Left renal pelvis (tissue), 4 donors: ENCODE measurements at places on chromosomes 1 and 21. TPM values are rescaled to one million over a fixed set of nuclear protein-coding genes. Genes with fewer than 3 reads are reported as not detected.

COL11A1 gene
- polyA plus RNA-seq: 16.0 TPM

CD1E gene
- polyA plus RNA-seq: not detected

GPR37L1 gene
- polyA plus RNA-seq: 0.16 TPM

PDZK1 gene
- 4.1 TPM for polyA plus RNA-seq

BCL2L15 gene
- polyA plus RNA-seq: 0.93 TPM

PROK1 gene
- polyA plus RNA-seq: 0.34 TPM

PLA2G2D gene
- 0.08 TPM for polyA plus RNA-seq

DYNLT5 gene
- 1.4 TPM for polyA plus RNA-seq

KLF17 gene
- 0.16 TPM for polyA plus RNA-seq

PLEKHA6 gene
- polyA plus RNA-seq: 46.3 TPM

AMY1A gene
- polyA plus RNA-seq: not detected

IL20 gene
- not detected for polyA plus RNA-seq

PRSS38 gene
- polyA plus RNA-seq: not detected

KRTAP11-1 gene
- not detected for polyA plus RNA-seq

SLC9A1 gene
- 25.2 TPM for polyA plus RNA-seq

ADGRL2 gene
- 185 TPM for polyA plus RNA-seq

GRCh38 chr1:7469255-7469938, 301.7 kb upstream of the VAMP3 start:
- peak; percentile 42 for DNase-seq

GRCh38 chr1:11531943-11532342, 53.0 kb downstream of the DISP3 start:
- no peak for DNase-seq

GRCh38 chr1:116664366-116664977, 3.1 kb downstream of the IGSF3 start:
- no peak for DNase-seq

GRCh38 chr1:109197158-109198042, 16.3 kb upstream of the SARS1 start:
- no peak for DNase-seq

DNA sequence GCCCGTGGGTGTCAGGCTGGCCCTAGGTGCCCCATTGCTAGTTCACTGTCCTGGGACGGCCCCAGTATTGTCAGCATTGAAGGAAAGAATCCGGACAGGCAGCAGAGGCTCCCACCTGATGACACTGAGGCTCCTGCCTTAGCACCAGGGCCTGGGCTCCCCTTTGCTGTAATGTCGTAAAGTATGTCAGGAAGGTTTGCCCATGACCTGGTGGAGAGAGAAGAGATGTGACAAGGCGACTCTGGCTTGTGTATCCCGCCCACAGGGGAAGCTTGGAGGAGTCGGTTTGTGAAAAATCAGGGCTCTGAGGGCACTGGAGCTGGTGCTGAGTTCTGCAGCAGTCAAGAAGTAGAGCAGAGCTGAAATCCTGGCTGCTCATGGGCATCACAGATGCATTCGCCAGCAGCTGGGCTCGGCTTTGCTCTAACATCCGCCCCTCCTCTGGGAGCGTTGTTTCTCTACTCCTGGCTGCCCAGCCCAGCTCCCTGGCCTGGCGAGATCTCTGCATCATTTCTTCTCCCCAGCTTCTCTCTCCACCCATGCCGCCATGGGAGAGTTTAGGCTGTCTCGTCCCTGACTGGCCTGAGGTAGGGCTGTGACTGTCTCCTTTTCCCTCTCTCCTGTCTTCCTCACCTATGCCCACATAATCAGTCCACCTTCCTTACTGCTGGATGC, 74.1 kb downstream of the ADARB1 start:
- DNase-seq: no peak

DNA sequence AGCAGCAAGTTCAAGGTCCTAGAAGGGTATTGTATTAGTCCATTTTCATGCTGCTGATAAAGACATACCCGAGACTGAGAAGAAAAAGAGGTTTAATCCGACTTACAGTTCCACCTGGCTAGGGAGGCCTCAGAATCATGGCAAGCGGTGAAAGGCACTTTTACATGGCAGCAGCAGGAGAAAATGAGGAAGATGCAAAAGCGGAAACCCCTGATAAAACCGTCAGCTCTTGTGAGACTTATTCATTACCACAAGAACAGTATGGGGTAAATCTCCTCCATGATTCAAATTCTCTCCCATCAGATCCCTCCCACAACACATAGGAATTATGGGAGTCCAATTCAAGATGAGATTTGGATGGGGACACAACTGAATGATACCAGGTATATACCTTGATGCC, 409.5 kb downstream of the NTNG1 start:
- no peak for DNase-seq

DNA sequence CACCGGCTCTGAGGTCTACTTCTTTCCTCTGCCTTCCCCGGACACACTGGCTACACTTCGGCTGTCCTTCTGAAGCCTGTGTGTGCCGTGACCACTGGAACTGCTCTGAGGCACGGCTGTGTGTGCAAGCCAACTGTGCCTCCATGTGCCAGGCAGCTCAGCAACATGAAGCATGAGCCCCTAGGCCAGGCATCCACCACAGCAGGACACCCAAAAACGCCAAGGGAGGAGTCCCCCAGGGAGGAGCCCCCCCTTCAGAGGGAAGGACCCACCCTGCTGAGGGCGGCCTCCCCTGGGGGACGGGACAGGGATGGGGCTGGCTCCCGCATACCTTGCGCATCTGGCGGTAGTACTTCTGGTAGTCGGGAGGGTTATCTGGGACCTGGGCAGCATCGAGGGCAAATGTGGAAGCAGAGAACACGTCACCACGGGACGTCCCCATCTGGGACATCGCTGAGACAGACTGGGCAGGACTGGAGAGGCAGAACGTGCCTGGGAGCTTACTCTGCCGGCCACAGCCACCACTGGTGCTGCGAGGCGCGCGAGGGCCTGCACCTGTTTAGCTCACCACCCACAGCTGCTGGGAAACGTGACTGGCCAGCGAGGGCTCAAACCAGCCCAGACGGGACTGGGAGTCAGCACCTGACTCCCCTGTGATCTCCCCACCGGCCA, 20.5 kb downstream of the LSS start:
- no peak for DNase-seq

DNA sequence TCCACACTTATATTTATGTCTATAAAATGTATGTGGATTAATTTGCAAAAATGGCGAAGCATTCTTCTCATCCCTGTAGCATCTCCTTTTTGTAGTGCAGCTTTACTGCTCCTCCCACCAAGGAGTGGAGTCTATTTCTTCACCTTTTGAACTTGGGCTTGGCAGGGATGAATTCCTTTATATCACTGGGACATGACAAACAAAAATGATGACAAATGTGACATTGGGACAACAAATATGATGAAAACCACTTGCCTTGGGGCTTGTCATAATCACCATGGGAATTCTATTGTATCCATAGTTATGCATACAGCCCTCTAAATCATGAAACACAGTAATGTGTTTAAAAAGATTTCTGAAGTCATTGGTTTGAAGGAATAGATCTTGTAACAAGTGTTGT, 155.0 kb downstream of the TNFSF18 start:
- no peak for DNase-seq

GRCh38 chr1:174746024-174746808, 253.5 kb upstream of the CACYBP start:
- DNase-seq: no peak

DNA sequence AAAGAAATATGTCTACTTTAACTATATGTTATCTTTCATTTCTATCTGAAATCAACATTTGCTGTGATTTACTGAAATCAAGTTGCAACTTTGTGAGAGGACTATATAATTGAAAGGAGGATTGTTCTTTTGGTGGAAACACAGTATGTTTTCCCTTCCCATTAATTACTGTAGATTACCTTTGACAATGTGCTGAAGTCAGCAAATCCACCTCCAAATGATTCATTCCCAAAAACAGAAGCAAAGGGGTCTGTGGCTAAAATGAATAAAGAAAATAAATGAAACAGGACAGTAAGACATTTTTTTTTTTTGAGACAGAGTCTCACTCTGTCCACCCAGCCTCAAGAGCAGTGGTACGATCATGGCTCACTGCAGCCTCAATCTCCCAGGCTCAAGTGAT, 35.4 kb upstream of the TTC39A start:
- no peak for DNase-seq

- no peak for DNase-seq
Observed at GRCh38 chr1:228141226-228142044, 1.4 kb downstream of the GUK1 start.

GRCh38 chr1:55272994-55273393, 57.8 kb upstream of the USP24 start:
- DNase-seq: no peak

GRCh38 chr1:24875991-24876506, 54.0 kb downstream of the RUNX3 start:
- DNase-seq: no peak

GRCh38 chr21:34091032-34091431, 17.7 kb downstream of the MRPS6 start:
- no peak for DNase-seq

GRCh38 chr1:85359874-85360721, 83.7 kb upstream of the BCL10 start:
- DNase-seq: no peak

DNA sequence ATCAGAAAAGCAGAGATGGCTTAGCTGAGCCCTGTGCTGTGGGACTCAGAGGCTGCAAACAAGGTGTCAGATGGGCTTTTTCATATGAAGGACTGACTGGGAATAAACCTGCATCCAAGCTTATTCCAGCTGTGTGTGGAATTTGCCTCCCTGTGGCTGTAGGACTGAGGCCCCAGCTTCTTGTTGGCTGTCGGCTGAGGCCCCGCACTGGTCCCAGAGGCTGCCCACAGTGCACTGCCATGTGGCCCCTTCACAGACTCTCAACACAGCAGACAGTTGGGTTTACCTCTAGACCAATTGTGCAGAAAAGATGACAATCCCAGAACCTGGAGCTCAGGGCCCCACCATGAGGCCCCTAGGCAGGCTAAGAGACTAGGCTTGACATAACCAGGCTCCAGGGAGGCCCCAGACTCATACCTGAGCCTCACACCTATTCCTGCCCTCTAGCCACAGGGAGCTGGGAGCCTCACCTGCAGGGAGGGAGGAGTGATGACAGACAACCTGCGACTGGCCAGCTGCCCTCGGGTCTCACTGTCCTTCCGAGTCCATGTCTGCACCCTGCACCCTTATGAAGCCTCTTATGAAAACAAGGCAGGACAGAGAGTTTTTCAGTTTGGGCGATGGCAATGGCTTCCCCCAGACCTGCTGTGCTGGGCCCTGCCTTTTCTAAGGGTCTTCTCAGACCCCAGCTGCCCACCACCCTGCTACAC, 615.5 kb downstream of the NPHP4 start:
- no peak for DNase-seq

DNA sequence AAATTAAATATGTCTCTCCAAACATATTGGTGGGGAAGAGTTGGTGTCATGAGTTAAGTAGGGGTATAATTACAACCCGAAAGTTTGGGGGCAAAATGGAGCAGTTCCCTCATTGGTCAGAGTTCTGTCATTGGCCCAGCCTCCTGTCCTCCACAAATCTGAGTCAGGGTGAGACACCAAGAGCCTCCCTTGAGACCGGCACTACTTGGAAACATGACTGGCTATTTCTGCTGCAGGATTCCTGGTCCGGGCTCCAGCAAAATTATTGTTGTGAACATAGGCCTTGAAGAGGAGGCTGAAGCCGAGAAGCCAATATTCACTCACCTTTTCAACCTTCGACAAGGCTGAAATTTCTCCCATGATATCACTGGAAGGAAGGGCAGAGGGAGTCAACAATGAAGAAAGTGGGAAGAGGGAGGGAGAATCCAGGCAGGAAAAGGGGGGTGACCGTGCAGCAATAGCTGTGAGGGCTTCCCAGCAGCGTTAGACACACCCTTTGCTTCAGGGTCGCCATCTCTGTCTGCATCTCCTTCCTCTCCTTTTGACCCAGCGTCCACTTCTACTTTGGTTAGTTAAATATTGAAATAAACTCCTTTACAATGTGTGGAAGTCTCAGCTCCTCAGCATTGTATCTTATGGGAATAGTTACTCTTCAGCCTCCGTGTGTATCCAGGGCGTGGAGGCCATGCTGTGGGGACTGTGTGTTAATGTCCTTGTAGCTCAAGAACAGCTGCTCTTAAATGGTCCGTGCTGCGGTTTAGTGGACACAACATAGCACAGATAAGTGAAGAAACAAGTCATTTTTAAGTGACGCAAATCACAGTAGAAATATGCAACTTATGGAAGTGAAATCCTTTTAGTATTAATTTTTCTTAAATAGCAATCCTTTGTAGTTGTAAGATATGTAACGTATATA, 307.4 kb downstream of the DISC1 start:
- DNase-seq: no peak

- no peak for DNase-seq
Observed at GRCh38 chr1:204127597-204128242, 24.1 kb downstream of the ETNK2 start.

GRCh38 chr1:7811476-7811875, 27.4 kb downstream of the PER3 start:
- DNase-seq: no peak

DNA sequence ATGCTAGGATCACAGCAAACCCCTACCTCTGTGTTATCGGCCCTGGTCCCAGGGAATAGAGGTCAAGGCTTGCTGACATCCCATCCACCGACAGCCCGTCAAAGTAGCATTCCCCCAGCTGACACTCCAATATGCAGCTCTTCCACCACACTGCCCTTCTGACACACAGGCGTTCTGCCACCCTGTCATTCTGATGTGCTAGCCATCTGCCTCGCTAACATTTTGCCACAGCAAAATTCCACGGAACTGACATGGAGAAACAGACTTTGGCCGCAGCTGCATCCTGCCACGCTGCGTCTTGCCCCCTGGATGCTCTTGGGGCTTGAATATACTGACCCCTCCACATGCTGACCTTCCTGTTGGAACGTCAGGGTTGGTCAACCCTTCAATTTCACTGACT, 163.2 kb upstream of the CSF3R start:
- DNase-seq: no peak

DNA sequence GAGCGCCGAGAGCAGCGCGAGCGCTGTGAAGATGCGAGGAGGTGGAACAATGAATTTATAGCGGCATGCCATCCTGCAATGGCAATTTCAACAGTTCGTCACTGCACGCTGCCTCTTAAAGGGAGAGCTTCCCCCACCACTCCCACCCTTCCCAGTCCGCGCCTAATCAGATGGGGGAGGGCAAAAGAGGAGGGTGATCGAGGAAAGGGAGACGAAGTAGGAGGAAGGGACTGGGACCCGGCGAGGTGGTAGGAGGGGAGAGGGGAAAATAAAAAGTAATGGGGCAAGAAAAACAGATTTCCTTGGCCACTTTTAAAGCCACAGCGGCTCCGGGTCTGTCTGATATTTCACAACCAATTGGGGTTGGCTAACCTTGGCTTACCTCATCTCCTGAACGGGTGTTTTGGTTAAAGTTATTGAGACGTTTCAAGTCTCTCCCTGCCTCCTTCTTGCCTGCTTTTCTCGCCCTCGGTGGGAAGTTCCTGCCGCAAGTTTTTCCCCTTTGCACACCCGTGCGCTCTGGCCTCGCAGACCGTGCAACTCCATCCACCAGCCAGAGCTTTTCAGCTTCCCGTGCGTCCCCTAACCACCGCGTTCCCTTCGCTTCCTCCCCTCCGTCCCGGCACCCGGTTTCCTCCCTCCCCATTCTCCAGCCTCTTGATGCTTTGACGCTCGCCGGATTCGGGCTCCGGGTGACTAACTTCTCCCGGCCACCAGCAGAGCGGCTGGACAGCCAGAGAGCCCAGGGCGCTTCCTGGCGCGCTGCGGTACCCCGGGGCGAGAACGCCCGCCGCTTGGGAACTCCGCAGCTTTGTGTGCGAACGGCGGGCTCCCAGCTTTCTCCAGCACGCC, at the start of gene ADAMTS5:
ADAMTS5 (minus strand) TSS at position 27 of the 852 bp plus-strand sequence. CDS start 697 bp downstream, outside the sequence.
- peak; percentile 69 for DNase-seq
